Neural progenitor cell (in vitro differentiated cells): ENCODE measurements at places on chromosomes 7 and 10. TPM values are rescaled to one million over a fixed set of nuclear protein-coding genes. Genes with fewer than 3 reads are reported as not detected.

- no peak for DNase-seq
These were observed 17.9 kb upstream of the ITGA8 start for GRCh38 chr10:15737656-15738055.

The DMBT1 gene
- total RNA-seq, result not detected in 2 replicates

GRCh38 chr10:117444497-117445040 lies 69.3 kb upstream of the PDZD8 start:
- no peak for DNase-seq

The UCMA gene
- not detected in 2 replicates for total RNA-seq

DNA sequence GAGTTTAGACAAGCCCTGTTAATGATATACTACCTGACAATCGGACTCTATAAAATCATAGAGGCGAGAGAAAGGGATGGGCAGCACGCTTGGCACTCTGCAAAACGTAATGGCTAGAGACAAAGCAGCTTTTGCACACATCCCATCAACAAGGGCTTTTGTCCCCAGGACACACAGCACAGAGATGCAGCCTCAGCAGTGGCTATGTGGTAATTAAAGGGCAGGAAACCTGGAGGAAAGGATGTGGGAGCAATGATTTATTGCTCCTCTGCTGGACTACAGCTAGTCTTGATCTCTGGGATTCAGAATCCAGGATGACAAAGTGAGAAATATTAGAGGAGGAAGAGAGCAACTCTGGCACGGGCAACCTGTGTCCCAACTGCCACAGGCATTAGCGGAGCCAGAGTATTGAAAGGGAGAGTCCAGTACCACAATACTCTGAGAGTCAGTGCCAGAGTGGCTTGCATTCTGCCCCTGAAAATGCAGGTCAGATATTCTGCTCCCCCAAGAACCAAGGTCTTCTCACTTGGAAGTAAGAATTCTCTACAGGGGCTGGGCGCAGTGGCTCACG lies 96.5 kb downstream of the ARMH3 start:
- peak; percentile 25 for DNase-seq

The PAX4 gene
- total RNA-seq, result not detected in 2 replicates

DNA sequence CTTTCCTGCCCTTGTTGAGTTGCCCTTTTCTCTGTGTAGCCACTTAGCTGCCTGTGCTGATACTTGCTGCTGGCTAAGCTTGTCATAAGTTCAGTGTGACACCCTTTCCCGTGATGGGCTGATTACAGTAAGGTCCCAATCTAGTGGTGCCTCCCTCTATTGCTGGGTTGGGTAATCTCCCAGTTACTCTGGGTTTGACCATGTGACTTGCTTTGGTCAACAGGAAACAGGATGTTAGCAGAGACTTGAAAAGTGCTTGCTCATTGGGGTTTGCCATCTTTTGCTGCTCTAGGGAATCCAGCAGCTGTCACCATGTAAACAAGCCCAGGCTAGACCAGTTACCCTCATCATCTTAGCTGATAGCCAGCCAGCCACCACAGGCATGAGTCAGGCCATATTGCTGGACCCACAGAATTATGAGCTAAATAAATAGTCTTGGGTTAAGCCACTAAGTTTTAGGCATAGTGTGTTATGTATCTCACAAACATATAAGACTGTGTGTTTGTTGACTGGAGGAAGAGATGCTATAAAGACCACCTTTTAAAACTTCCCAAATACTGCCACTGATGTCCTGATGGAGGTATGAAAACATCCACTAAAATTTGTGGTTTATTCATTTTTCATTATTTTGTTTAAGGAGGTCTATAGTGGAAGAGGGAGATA lies 4.0 kb upstream of the LEP start:
- DNase-seq, result no peak

DNA sequence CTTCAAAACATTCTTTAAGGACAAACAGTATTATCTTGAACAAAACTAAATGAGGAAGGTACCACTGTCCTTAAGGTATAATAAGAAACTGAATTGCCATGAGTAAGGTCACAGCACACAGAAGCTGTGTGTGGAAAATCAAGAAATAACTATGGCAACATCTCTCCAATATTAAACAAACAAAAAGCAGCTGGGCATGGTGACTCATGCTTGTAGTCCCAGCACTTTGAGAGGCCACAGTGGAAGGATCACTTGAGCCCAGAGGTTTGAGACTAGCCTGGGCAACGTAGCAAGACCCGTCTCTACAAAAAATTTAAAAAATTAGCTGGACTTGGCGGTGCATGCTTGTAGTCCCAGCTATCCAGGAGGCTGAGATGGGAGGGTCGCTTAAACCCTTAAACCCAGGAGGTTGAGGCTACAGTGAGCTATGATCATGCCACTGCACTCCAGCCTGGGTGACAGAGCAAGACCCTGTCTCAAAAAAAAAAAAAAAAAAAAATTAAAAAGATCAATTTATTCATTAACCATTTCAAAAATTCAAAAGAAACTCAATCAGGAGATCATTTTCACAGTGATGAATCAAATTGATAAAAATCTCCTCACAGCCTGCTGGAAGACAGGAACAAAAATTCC lies 195.4 kb downstream of the SKIDA1 start:
- no peak for DNase-seq

DNA sequence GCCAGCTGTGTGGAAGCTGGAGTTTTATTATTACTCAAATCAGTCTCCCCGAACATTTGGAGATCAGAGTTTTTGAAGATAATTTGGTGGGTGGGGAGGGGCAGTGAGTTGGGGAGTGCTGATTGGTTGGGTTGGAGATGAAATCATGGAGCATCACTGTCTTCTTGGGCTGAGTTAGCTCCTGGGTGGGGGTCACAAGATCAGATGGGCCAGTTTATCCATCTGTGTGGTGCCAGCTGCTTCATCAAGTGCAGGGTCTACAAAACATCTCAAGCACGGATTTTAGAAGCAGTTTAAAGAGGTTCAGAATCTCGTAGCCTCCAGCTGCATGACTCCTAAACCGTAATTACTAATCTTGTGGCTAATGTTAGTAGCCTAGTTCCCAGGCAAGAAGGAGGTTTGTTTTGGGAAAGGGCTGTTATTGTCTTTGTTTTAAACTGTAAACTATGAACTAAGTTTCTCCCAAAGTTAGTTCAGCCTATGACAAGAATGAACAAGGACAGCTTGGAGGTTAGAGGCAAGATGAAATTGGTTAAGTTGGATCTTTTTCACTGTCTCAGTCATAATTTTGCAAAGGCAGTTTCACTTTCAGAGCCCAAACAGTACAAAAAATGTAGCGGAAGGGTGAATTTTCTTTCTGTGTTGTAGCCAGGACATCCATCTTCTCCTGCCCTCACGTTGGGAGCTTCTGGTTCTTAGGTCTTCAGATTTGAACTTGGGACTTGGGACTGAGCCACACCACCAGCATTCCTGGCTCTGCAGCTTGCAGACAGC lies 43.1 kb downstream of the KLF6 start:
- DNase-seq, result no peak

- peak; percentile 63 for DNase-seq
These were observed 34.3 kb downstream of the NPY start for GRCh38 chr7:24318326-24318725.

The IKZF1 gene
- total RNA-seq, result 0.11 and 0.19 TPM in 2 replicates
